Dermis microvascular lymphatic vessel endothelial cell (primary cell): ENCODE measurements at places on chromosomes 7 and 10. TPM values are rescaled to one million over a fixed set of nuclear protein-coding genes. Genes with fewer than 3 reads are reported as not detected.

MEOX2 gene
- total RNA-seq = 2.1 and 3.1 TPM in 2 replicates

ITIH2 gene
- total RNA-seq = not detected in 2 replicates

CNPY1 gene
- not detected in 2 replicates for total RNA-seq

COL26A1 gene
- not detected in 2 replicates for total RNA-seq

EFCAB10 gene
- not detected in 2 replicates for total RNA-seq

NUDT13 gene
- total RNA-seq = 1.0 and 1.3 TPM in 2 replicates

BMS1 gene
- 15.9 and 17.1 TPM in 2 replicates for total RNA-seq

H2BK1 gene
- total RNA-seq = not detected in 2 replicates

INSYN2A gene
- total RNA-seq = not detected in 2 replicates

GPR37 gene
- total RNA-seq = 0.13 TPM in 2 replicates

FAM25A gene
- total RNA-seq = not detected in 2 replicates

SH2D4B gene
- under 0.01 and 0.13 TPM in 2 replicates for total RNA-seq
